Breast epithelium (tissue), 4 donors: ENCODE measurements at places on chromosomes 5 and 9. TPM values are rescaled to one million over a fixed set of nuclear protein-coding genes. Genes with fewer than 3 reads are reported as not detected.
A peak's percentile ranks its signal among the peaks of the same experiment; 100 is the strongest.

CCNJL gene
- total RNA-seq, result 0.32 TPM

C7 gene
- 109 TPM for total RNA-seq

F2RL1 gene
- 0.64 TPM for total RNA-seq

IL13 gene
- 0.33 TPM for total RNA-seq

C8G gene
- not detected for total RNA-seq

GPR151 gene
- total RNA-seq, result not detected

BRINP1 gene
- total RNA-seq, result 8.8 TPM

SLCO6A1 gene
- total RNA-seq, result not detected

SNAPC3 gene
- 28.3 TPM for total RNA-seq

KIAA1958 gene
- 2.9 TPM for total RNA-seq

GRCh38 chr5:12522116-12522515 is 617.9 kb upstream of the CTNND2 start:
- no peak overlapping the region for H3K27ac ChIP-seq
- H3K27me3 ChIP-seq, result no peaks in the 10 kb centered on the region
- H3K4me1 ChIP-seq, result no peaks in the 10 kb centered on the region
- H3K36me3 ChIP-seq, result no peaks in the 10 kb centered on the region
- no peak for DNase-seq
- no peak overlapping the region for H3K4me3 ChIP-seq

- no peak for DNase-seq
- no peak overlapping the region for H3K4me3 ChIP-seq
- H3K36me3 ChIP-seq, result no peaks in the 10 kb centered on the region
Measured at GRCh38 chr9:110293248-110293647, 36.9 kb upstream of the TXN start.

DNA sequence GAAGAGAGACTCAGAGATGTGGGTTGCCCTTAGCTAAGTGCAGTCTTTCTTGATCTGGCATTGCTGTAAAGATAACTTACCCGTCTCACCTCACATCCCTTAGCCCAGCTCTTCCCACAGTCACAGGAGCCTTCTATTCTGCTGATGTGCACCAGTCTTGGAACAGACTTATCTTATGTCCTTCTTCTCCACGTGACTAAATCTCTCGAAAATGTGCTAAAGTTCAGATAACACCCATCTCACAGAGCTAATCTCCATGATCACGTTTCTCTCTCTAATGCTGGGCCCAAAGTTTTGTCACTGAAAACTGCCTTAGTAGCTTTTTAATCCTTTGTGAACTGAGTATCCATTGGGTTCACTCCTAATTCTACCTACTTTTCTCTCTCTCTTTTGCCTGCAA is 16.7 kb downstream of the SLC36A1 start:
- no peak overlapping the region for H3K27ac ChIP-seq
- DNase-seq, result no peak
- H3K4me3 ChIP-seq, result no peak overlapping the region
- H3K27me3 ChIP-seq, result no peaks in the 10 kb centered on the region
- H3K4me1 ChIP-seq, result no peaks in the 10 kb centered on the region
- H3K36me3 ChIP-seq, result no peaks in the 10 kb centered on the region

DNA sequence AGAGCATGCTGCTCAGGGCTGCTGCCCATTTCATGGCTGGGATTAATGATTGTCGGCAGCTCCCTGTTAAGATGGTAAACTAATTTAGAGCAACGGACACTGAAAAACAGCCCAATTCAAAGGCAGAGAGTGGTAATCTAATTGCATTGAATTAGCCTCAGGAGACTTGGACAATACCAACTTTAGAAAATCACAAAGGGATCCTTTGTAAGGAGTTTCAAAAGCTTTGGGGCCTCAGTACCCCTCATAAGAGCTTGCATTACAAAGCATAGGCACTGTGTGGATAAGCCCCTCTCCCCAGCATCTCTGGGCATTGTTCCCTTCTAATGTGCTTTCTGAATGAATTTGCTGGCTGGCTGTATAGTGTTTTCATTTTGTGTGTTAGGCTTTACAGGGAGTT is 6.7 kb downstream of the GLRA1 start:
- H3K27ac ChIP-seq, result no peak overlapping the region
- no peak for DNase-seq

GRCh38 chr9:37302277-37302676 is 120.2 kb upstream of the GRHPR start:
- no peaks in the 10 kb centered on the region for H3K4me1 ChIP-seq
- H3K27me3 ChIP-seq, result no peaks in the 10 kb centered on the region
- no peak overlapping the region for H3K4me3 ChIP-seq
- H3K36me3 ChIP-seq, result no peaks in the 10 kb centered on the region
- H3K27ac ChIP-seq, result no peak overlapping the region

GRCh38 chr9:116658265-116658664 is 28.8 kb upstream of the TRIM32 start:
- H3K27ac ChIP-seq, result no peak overlapping the region
- H3K36me3 ChIP-seq, result no peaks in the 10 kb centered on the region
- peaks cover 5% of the 10 kb centered on the region for H3K4me1 ChIP-seq
- no peak overlapping the region for H3K4me3 ChIP-seq
- DNase-seq, result no peak
- H3K27me3 ChIP-seq, result no peaks in the 10 kb centered on the region

- no peaks in the 10 kb centered on the region for H3K27me3 ChIP-seq
- no peak overlapping the region for H3K4me3 ChIP-seq
- peak; percentile 76 for DNase-seq
- peak overlapping the region; percentile 41 for H3K27ac ChIP-seq
- no peaks in the 10 kb centered on the region for H3K36me3 ChIP-seq
Measured at GRCh38 chr5:150263801-150264621, 25.6 kb downstream of the CAMK2A start.

DNA sequence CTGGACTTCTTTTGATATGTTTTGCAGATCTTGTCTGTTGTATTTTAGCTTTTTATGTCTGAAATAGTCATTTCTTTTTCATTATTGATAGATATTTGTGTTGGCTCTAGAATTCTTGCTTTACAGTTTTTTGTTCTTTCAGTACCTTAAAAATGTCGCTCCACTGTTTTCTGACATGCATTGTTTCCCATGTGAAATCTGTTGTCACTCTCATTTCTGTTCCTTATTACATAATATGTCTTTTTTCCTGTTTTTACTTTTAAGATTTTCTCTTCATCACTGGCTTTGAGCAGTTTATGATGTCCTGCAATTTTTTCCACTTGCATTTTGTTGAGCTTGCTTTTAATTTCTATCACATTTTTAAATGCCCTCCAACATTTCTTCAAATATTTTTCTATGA is 270.4 kb upstream of the TARS1 start:
- H3K27me3 ChIP-seq, result no peaks in the 10 kb centered on the region
- H3K4me1 ChIP-seq, result no peaks in the 10 kb centered on the region
- no peak for DNase-seq

- no peaks in the 10 kb centered on the region for H3K36me3 ChIP-seq
- peak overlapping the region; percentile 3 for H3K4me3 ChIP-seq
- no peak for DNase-seq
- H3K27me3 ChIP-seq, result peaks cover 44% of the 10 kb centered on the region
- H3K4me1 ChIP-seq, result no peaks in the 10 kb centered on the region
Measured at GRCh38 chr5:35924122-35924949, 14.1 kb downstream of the CAPSL start.

GRCh38 chr5:1809416-1810035 is 8.3 kb downstream of the NDUFS6 start:
- H3K27me3 ChIP-seq, result no peaks in the 10 kb centered on the region
- no peak overlapping the region for H3K4me3 ChIP-seq
- H3K36me3 ChIP-seq, result no peaks in the 10 kb centered on the region
- no peak overlapping the region for H3K27ac ChIP-seq

DNA sequence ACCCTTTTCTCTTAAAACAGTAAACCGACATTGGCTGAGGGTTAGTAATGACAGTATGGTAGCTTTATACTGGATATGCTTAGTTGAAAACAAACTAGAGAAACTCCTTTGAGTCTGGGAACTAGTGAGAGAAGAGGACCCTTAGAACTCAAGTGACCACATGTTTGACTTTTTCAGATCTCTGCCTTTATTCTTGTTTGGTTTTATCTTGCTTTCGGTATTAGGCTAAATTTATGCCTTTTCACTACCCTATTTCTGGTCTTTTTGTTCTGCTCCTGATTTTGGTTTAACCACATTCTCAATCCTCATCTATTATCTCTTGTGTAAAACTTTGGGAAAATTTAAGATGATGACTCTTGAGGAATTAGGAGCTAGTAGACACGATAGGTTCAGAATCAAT is 11.0 kb downstream of the SNAPC3 start:
- no peaks in the 10 kb centered on the region for H3K36me3 ChIP-seq
- peaks cover 3% of the 10 kb centered on the region for H3K4me1 ChIP-seq
- H3K27me3 ChIP-seq, result no peaks in the 10 kb centered on the region

DNA sequence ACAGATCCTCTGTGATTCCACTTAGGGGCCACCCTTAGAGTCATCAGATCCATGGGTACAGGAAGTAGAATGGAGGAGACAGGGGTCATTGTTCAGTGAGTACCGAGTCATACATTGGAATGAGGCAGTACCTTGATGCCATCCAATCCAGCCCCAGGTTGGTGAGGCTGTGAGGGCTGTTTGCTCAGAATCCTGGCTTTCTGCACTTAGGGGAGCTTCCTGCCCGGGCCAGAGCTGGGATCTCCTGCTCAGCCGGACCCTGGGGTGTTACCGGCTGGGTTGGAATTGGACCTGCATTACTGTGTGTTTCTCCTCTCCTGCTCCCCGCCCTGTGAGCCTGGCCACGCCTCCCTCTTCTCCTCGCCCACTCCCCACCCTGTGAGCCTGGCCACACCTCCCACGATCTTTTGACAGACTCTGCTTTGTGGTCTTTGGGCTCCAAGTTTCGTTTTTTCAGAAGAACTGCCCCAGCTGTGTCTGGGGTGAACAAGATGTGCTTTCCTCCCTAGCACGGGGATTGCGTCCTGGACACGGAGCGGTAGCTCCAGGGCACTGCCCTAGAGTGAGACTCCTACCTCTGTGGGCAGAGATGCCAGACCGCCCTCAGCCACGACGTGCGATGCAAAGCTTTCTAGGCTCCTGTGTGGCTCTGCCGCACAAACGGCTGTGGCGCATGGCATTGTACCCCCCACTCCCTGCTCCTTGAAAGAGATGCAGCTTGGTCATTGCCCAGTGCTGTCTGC is 15.4 kb downstream of the TRAF2 start:
- H3K27me3 ChIP-seq, result no peaks in the 10 kb centered on the region
- DNase-seq, result no peak
- H3K4me3 ChIP-seq, result peak overlapping the region; percentile 56
- H3K27ac ChIP-seq, result peak overlapping the region; percentile 93
- H3K4me1 ChIP-seq, result peaks cover 23% of the 10 kb centered on the region

GRCh38 chr5:107483231-107484024 is 187.3 kb downstream of the EFNA5 start:
- no peaks in the 10 kb centered on the region for H3K4me1 ChIP-seq
- no peak overlapping the region for H3K27ac ChIP-seq
- no peaks in the 10 kb centered on the region for H3K27me3 ChIP-seq
- H3K36me3 ChIP-seq, result no peaks in the 10 kb centered on the region
- no peak overlapping the region for H3K4me3 ChIP-seq
- DNase-seq, result no peak

GRCh38 chr5:43774881-43775399 is 172.0 kb downstream of the NNT start:
- H3K4me1 ChIP-seq, result no peaks in the 10 kb centered on the region
- no peaks in the 10 kb centered on the region for H3K36me3 ChIP-seq
- no peaks in the 10 kb centered on the region for H3K27me3 ChIP-seq
